ENCODE measurements at places on chromosomes 7 and 10.

DNA sequence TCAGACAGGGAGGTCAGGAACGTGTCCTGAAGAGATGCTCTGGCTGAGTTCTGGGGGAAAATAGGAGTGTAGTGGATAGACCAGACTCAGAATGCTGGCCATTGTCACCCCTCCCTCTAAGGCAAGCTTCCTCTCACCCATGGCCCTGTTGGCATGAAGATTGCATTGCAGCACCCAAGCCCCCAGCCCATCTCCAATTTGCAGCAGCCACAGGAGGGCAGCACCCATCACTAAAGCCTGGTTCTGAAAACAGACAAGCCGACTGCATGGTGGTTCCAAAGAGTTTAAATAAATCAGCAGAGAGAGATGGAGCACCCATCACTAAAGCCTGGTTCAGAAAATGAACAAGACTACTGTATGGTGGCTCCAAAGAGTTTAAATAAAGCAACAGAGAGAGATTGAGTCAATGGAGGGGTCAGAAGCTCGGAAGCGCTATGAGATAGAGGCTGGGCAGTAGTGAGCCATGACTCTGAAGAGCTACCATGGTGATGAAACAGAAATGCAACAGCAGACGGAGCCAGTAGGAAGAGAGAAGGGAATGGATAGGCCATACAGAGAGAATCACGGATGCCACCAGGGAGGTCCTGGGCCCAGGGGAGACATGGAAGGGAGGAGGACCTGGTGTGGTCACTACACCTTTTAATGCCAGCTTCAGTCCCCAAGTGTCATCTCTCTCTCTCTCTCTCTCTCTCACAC lies 237.9 kb upstream of the MYO3A start:
- H3K4me1 ChIP-seq, result no peaks in the 10 kb centered on the region
- H3K36me3 ChIP-seq, result no peaks in the 10 kb centered on the region
- H3K4me3 ChIP-seq, result no peak overlapping the region
- H3K27me3 ChIP-seq, result peaks cover 6% of the 10 kb centered on the region
- no peak overlapping the region for H3K27ac ChIP-seq

- no peaks in the 10 kb centered on the region for H3K27me3 ChIP-seq
- H3K4me1 ChIP-seq, result no peaks in the 10 kb centered on the region
- H3K27ac ChIP-seq, result no peak overlapping the region
- DNase-seq, result no peak
Measured at GRCh38 chr7:30837581-30837980, 66.4 kb downstream of the MINDY4 start.

DNA sequence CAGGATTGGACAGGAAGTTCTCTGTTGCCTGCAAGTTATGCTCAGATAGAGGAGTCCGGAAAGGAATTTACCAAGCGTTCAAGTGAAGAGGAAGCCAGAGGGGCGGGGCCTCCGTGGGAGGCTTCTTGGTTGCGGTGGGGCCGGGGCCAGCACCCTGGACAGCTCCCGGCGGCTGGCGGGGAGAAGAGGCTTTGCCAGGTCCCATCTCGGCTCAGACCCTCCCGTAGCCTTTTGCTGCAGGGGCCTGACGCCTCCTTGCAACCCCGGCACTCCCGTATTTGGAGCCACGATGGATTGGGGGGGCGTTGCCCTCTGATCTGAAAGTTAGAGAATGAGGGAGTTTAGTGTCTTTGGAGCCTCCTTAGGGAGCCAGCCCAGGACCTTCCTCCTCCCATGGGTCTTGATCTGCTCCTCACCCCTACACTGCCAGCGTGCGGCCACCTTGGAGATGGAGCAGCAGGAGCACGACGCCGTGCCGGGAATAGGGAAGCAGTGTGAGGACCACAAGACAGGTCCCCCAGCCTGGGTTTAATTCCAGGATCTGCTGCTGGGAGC lies 3.1 kb upstream of the SLC18A3 start:
- no peak overlapping the region for H3K27ac ChIP-seq
- peaks cover 89% of the 10 kb centered on the region for H3K27me3 ChIP-seq
- H3K4me3 ChIP-seq, result no peak overlapping the region
- DNase-seq, result peak; percentile 62

GRCh38 chr10:16809074-16809718 lies 8.0 kb downstream of the RSU1 start:
- H3K4me1 ChIP-seq, result peaks cover 15% of the 10 kb centered on the region
- no peak overlapping the region for H3K4me3 ChIP-seq
- H3K27ac ChIP-seq, result no peak overlapping the region
- H3K27me3 ChIP-seq, result no peaks in the 10 kb centered on the region
- DNase-seq, result peak; percentile 27

DNA sequence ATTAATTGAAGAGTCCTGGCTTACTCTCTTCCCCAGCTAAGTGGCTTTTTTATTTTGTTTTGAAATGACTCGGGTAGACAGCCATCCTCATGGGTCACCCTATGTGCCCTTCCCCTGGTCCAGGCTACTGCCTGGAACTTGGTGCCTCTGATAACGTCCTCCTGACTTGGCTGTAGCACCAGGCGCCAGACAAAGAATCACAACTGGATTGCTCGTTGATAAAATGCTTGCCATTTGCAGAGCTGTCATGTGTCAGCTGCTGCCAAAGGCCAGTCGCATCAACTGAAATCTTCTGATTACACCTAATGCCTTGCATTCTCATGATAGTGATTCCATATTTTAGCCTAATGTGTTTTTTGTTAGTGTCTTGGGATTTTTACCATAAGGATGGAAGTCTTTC lies 27.4 kb upstream of the ABLIM1 start:
- no peaks in the 10 kb centered on the region for H3K4me1 ChIP-seq
- H3K36me3 ChIP-seq, result no peaks in the 10 kb centered on the region
- no peak overlapping the region for H3K27ac ChIP-seq
- no peak for DNase-seq
- H3K4me3 ChIP-seq, result no peak overlapping the region
